CD4-positive, alpha-beta T cell treated with Interleukin-17A for 4 hours (primary cell): ENCODE measurements at places on chromosomes 7 and 10.

GRCh38 chr7:43570688-43571365 lies 12.1 kb upstream of the STK17A start:
- DNase-seq = no peak

- no peak for DNase-seq
These were observed 265.4 kb downstream of the ZWINT start for GRCh38 chr10:56095506-56096225.

DNA sequence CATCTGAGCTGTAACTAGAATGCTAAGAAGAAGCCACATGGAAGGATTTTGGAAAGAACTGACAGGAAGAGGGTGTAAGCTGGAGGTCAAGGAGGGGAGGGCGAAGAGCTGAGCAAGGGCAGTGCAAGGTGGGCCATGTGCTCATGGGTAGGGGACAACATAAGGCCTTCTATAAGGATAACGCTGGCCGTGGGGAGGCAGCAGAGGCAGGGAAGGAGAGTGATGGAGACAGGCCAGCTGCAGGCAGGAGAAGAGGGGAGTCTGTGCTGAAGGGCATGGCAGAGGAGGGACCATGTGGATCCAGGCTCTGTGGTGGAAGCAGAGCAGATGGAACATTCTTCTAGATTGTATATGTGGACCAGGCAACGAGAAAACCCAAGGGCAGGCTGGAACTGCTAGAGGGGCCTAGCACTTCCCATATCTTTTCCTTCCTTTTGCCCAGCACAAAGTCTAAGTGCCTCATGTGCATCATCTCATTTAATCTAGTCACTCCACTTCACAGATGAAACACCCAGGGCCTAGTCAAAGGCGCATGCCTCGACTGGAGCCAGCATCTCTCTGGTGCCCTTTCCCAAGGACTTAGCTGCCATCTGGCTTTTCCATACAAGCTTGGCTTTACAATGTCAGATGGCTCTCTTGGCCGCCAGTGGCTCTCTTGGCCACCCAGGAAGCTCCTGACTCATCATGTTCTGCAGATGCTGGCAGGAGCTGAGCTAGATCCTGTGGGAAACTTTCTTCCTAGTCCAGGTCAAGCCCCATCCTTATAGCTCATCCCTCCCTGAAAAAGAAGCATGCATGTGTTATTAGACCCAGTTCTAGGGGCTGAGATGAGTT lies 6.6 kb downstream of the LRRC18 start:
- DNase-seq = no peak

DNA sequence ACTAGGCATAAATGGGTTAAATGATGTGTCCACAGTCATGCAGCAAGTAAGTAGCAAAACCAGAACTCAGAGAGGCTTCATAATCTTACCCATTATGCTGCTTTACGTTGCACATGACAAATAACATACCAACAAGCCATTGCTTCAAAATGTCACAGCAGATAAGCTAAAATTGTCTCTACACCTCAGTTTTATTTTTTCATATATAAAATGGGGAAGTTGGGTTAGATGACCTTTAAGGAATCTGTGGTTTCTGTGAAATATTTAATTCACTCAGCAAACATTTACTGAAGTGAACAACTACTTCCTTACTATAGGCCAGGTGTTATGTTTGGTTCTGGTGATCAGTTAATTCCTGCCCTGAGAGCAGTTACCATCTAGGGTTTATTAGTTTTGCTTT lies 2.2 kb upstream of the ASCC1 start:
- DNase-seq = no peak

GRCh38 chr7:77367976-77368375 lies 48.2 kb downstream of the GSAP start:
- DNase-seq = no peak

DNA sequence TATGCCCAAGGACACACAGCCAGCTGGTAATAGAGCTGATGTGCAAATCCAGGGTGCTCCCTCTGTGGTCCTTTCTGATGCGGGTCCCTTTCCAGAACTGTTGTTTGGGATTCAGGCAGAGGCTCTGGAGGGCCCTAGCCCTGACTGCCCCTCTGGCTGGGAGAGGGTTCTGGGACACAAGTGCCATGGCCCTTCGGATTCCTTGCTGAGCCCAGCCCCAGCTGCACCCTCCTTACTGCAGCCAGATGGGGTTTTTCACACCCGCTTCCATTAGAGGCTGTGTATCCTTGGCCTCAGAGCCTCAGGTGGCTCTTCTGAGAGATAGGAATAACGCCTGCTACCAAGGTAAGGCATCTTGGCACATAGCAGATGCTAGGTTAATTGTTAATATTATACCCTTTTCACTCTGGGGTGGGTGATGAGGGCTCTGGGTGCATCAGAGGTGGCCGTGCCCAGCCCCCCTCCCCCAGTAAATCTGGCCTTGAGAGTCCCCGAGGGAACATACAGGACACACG lies 89.8 kb upstream of the LRRC4 start:
- DNase-seq = no peak

DNA sequence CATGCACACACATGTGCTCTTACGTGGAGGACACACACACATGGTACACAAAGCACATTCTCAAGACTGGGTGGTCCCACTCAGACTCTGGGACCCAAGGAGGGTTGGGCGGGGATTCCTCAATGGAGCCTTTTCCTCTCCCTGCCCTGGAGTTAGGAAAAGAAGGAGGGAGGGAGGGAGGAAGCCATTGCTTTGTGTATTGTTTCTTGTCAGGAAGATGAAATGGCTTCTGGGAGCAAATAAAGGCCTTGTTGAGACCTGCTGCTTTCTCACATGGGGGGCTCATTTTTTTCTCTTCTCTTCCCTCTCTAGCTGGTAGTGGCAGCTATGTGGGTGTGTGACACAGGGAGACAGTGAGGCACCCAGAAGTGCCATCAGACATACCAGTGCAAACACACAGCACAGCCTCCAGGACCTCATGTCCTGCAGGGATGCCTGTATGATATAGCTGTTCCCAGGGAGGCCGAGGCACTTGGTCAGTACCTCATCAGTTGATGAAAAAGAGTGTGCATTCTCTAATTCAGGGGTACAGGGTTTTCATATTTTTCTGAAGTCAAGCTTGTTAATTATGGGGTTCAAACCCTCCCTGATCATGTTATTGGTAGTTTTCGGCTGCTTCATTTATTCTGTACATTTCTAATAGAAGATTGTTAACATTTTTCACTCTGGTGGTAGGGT lies 5.7 kb downstream of the AQP1 start:
- no peak for DNase-seq
